ENCODE measurements at places on chromosomes 4 and X. TPM values are rescaled to one million over a fixed set of nuclear protein-coding genes. Genes with fewer than 3 reads are reported as not detected.

- peaks cover 14% of the 10 kb centered on the region for H3K4me1 ChIP-seq
Observed at GRCh38 chrX:153592966-153593688, 5.8 kb downstream of the CCNQ start.

DNA sequence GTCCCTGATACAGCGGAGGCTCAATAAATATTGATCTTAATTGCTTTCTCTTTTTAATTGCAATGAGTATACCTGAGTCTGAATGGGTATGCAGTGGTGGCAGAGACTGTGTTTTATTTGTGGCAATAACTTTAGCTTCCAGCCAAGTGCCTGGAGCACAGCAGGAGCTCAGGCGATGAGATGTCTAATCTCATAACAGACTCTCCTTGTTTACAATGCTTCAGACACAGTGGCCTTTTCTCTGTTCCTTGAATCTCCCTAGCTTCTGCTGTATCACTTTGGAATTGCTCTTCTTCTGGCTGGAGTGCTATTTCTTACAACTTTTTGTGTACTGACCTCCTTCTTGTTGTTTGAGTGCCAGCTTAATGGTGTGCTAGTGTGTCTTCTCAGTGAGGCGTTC, 91.5 kb upstream of the UNC5C start:
- no peak overlapping the region for H3K4me3 ChIP-seq
- H3K27me3 ChIP-seq: no peaks in the 10 kb centered on the region
- no peaks in the 10 kb centered on the region for H3K4me1 ChIP-seq
- no peak for DNase-seq

- peak overlapping the region; percentile 85 for H3K27ac ChIP-seq
- H3K4me3 ChIP-seq: peak overlapping the region; percentile 70
- H3K36me3 ChIP-seq: no peaks in the 10 kb centered on the region
- no peaks in the 10 kb centered on the region for H3K27me3 ChIP-seq
- no peak for DNase-seq
- H3K4me1 ChIP-seq: peaks cover 30% of the 10 kb centered on the region
Observed at GRCh38 chrX:147917700-147918695, 6.3 kb downstream of the FMR1 start.

GRCh38 chrX:13090339-13091110, 46.1 kb upstream of the FAM9C start:
- no peak for DNase-seq
- peak overlapping the region; percentile 57 for H3K4me3 ChIP-seq
- no peaks in the 10 kb centered on the region for H3K36me3 ChIP-seq
- peak overlapping the region; percentile 99 for H3K27ac ChIP-seq

The ZNF711 gene
- total RNA-seq: 1.8 TPM

Data from T-helper 17 cell (primary cell).